Activated naive CD8-positive, alpha-beta T cell treated with anti-CD3 and anti-CD28 coated beads, Interleukin-2, amount 10 ng/mL, durations not matched to agents 7 days and 5 days (primary cell): ENCODE measurements at places on chromosomes 7 and 10. TPM values are rescaled to one million over a fixed set of nuclear protein-coding genes. Genes with fewer than 3 reads are reported as not detected.

The CPEB3 gene
- total RNA-seq, result 3.5 TPM

The VAX1 gene
- total RNA-seq, result not detected

The CELF2 gene
- 168 TPM for total RNA-seq

DNA sequence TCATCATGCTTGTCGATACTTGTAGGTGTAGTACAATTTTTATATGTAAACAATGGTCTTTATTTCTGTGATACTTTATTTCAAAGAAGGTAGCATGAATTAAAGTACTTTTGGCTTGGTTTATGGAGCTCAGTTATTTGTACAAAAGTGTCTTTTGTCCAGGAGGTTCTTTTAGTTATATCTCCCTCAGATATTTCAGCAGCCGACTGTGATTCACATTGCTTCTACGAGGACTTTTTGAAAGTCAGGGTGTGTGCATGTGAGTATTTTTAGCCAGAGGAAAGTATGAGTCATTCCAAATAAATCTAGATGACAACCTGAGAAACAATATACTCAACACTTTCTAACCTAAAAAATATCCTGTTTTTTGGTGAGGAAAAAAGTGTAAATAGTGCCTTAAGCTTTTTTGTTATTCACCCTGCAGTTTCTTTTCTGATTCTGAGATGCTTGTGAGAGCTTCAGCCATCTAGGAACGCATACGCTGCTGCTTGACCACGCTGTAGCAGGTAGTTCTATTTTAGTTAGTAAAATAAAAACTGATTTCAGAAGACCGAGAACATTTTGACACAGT, 595 bp upstream of the SUN1 start:
- H3K36me3 ChIP-seq, result peaks cover 5% of the 10 kb centered on the region
- H3K27me3 ChIP-seq, result no peaks in the 10 kb centered on the region
- no peak for DNase-seq
- peaks cover 31% of the 10 kb centered on the region for H3K4me1 ChIP-seq

DNA sequence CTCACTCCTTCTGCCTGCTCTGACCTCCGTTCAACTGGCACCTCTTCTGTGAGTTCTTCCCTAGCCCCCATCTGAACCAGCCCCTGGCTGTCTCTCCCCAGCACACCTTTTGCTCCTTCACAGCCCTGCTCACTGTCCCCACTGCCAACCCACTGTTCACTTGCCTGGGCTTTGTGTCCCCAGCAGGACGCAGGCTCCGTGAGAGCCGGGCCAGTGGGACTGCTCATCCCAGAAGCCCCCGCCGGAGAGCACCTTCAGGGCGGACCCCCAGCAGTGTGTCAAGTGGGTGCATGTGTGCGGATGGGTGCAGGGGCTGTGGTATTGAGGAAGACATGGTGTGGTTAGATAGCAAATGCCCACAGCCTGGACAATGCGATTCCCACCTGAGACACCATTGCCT, 148.4 kb upstream of the RNF32 start:
- peaks cover 4% of the 10 kb centered on the region for H3K27me3 ChIP-seq
- H3K4me1 ChIP-seq, result no peaks in the 10 kb centered on the region
- no peaks in the 10 kb centered on the region for H3K36me3 ChIP-seq
- no peak overlapping the region for H3K4me3 ChIP-seq
